ENCODE measurements at places on chromosomes 11 and 22.

DNA sequence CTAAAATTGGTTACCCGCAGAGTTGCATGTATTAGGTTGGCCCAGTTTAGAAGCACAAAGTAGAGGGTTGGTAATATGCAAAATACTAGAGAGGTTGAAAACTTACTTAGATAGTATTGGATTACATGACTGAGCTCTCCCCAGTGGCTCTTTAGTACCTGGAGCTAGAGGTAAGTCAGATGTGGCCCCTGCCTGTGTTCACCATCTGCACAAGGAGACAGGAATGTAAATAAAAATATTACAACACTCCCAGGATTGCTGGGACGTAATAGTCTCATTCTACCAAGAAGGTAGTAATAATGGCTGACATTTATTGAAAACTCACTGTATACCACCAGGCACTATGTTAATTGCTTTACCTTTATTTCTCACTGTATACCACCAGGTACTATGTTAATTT is 129.6 kb downstream of the SLC17A6 start:
- DNase-seq = no peak

- DNase-seq = no peak
Observed at GRCh38 chr11:72132646-72133045, 2.9 kb upstream of the FOLR3 start.

GRCh38 chr11:87265979-87266378 is 228.2 kb downstream of the TMEM135 start:
- no peak for DNase-seq

- DNase-seq = no peak
Observed at GRCh38 chr11:115302946-115303703, 201.1 kb downstream of the CADM1 start.

- no peak for DNase-seq
Observed at GRCh38 chr11:118894192-118894591, 10.5 kb downstream of the CXCR5 start.

Data from stimulated activated CD4-positive, alpha-beta T cell treated with anti-CD3 and anti-CD28 coated beads, Interleukin-2, amount 100 ng/mL, for 48 hours (primary cell).